ENCODE measurements at places on chromosomes 11 and 22. TPM values are rescaled to one million over a fixed set of nuclear protein-coding genes. Genes with fewer than 3 reads are reported as not detected.
A peak's percentile ranks its signal among the peaks of the same experiment; 100 is the strongest.

DNA sequence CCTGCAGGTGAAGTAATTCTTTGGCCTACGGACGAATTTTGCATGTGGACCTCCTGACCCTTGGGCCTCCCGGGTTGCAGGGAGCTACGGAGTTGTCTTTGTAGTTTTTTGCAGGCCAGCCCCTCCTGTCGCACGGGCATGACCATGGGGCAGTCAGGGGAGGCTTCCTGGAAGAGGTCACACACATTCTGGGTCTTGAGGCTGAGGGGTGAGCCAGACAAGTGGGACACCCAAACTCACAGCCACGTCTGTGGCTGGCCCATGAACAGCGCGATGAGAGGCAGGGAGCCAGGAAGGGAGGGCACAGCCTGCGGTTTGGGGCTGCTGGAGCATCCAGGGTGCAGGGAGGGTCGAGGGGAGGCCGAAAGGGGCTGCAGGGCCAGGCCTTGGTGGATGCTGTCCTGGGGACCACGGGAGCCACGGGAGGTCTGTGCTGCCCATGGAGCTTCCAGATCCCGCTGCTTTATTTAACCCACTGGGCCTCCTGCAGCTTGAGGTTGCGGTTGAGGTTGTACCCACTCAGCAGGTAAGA lies 78.9 kb downstream of the FBLN1 start:
- no peak for DNase-seq

DNA sequence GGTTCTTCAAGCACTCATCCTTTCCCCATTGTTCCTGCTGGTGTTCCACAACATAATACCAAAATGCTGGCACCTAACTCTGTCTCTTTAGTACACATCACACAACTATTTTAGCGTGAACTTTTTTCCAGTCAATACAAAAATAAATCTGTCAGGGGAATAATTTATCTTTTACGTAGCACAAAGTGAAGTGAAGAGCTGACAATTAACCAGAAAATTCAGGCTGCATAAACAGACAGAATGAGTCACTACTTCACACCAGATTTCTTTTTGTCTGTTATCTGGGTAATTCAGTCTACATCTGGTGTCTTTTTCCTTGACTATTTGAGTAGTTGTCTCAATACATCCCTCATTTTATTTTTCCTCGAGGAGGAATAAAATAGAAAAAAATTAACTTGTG lies 7.9 kb upstream of the ETS1 start:
- DNase-seq: no peak

FDXACB1 gene
- 3.9 TPM for total RNA-seq

GRCh38 chr11:130641876-130642275 lies 193.4 kb downstream of the ADAMTS15 start:
- DNase-seq: no peak

CEND1 gene
- total RNA-seq: not detected

GRCh38 chr11:117834838-117835443 lies 10.4 kb upstream of the FXYD2 start:
- DNase-seq: no peak

- no peak for DNase-seq
Measured at GRCh38 chr11:47062736-47063135, 113.9 kb downstream of the ARFGAP2 start.

OR56A1 gene
- total RNA-seq: not detected

GRCh38 chr22:49871482-49871881 lies 17.8 kb downstream of the ZBED4 start:
- DNase-seq: no peak

DNA sequence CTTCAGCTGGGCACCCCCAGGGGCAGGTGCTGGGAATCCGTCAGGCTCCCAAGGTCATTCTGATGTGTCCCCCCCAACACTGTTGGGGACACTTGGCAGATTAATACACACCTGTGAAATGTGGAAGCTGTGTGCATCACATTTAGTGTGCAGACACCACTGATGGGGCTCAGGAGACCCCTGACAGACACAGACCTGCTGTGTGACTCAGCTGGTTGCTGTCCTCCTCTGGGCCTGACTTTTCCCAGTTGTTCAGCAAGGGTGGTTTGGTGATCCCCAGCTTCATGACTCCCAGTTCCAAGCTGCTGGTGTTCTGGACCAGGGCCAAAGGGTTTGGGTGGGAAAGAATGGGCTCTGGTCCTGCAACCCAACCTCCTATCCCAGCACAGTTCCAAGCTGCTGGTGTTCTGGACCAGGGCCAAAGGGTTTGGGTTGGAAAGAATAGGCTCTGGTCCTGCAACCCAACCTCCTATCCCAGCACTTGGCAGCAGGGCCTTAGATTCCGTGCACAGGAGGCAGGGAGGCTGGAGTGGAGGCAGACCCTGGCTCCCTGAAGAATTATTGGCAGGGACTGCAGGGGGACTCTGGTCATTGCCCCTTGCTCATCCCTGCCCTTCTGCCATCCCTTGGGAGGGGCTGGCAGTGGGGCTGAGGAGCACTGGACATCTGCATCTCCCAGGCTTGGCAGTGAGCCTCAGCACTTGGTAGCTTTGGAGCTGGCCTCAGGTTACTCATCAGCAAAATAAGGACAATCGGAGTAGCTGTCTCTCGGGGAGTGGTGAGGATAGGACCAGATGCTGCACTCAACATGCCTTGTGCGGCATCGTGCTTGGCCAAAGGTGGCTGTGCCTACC lies 8.4 kb upstream of the OMP start:
- DNase-seq: no peak

CADM1 gene
- total RNA-seq: 1.1 TPM

TUB gene
- total RNA-seq: not detected

DNA sequence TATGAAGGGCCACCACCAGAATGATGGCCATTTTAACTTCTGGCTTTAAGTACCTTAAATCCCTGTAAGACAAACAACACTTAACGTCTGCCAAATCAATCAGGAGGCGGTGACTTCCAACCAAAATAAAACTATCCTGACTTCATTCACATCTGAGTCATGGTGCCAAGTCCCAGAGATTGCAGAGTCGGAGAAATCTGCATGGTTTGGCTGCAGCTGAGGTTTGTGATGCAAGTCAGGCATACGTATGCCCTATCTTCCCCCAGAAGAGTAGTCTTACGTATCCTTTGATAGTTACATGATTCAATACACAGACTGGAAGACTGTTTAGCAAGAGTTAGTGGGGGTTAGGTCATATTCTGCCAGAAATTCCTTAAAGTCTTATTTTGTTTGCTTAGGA lies 1.7 kb upstream of the GAB2 start:
- DNase-seq: no peak

GRCh38 chr22:42863349-42863961 lies 6.4 kb upstream of the ARFGAP3 start:
- DNase-seq: peak; percentile 46

- DNase-seq: no peak
Measured at GRCh38 chr11:9776203-9776602, 112.3 kb downstream of the SWAP70 start.

DNA sequence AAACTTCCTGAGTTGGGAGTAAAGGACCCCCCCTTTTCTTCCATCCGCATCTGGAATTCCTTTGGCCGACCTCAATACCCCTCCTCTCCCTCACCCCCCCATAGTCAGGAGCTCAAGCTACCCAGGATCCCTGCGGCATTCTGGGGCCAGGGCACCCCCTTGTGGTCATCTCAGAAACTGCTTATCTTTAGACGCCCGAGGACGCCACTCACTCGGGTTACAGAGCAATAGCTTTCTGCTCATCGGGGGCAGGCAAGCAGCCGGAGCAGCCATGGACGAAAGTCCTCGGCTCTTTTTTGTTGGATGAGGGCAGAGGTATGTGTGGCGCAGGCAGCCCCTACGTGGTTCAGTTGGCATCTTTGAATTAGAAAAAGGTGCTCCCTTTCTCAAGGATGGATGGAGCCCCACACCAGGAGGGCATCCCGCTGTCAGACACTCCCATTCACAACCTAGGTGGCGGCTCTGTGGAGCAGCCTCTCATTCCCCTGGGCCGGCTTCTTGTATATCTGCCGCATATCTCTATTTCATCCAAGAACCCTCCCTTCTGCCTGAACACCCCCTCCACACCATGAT lies 2.3 kb downstream of the C1QTNF5 start:
- peak; percentile 50 for DNase-seq

CAPN5 gene
- total RNA-seq: 5.1 TPM

DNA sequence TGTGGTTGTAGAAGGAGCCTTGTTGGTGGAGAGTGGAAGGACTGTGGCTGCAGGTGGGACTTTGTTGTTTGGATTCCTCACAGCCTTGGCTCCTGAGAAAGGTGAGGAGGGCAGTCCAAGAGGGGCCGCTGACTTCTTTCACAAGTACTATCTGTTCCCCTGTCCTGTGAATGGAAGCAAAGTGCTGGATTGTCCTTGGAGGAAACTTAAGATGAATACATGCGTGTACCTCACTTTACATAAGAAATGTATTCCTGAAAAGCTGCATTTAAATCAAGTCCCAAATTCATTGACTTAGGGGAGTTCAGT lies 2.4 kb downstream of the FUT4 start:
- DNase-seq: no peak

SLC7A4 gene
- total RNA-seq: not detected

DNA sequence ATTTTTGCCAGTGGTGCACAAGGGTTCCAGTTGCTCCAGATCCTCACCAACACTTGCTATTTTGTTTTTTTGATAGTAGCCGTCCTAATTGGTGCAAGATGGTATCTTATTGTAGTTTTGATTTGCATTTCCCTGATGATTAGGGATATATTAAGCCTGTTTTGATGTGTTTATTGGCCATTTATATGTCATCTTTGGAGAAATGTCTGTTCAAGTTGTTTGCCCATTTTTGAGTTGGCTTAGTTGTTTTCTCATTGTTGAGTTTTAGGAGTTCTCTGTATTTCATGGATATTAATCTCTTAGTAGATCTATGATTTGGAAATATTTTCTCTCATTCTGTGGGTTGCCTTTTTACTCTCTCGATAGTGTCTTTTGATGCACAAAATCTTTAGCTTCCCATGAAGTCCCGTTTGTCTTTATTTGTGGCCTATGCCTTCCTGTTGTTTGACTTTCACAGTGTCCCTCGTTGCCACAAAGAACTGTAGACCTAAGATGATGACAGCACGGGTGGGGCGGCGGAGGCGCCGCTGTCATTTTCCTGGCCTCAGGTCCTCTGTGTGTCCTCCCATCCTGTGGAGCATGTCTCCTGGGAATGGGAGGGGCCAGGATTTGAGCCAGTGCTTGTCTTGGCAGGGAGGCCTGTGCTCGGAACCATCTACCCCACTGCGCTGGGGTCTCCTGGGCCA lies 33.5 kb downstream of the LRP5 start:
- no peak for DNase-seq

GRCh38 chr11:120682332-120682649 lies 170.7 kb downstream of the GRIK4 start:
- no peak for DNase-seq

- no peak for DNase-seq
Measured at GRCh38 chr11:105937331-105937730, 84.7 kb downstream of the MSANTD4 start.

- no peak for DNase-seq
Measured at GRCh38 chr11:12287009-12287373, 90.4 kb upstream of the PARVA start.

KIRREL3 gene
- not detected for total RNA-seq

DNA sequence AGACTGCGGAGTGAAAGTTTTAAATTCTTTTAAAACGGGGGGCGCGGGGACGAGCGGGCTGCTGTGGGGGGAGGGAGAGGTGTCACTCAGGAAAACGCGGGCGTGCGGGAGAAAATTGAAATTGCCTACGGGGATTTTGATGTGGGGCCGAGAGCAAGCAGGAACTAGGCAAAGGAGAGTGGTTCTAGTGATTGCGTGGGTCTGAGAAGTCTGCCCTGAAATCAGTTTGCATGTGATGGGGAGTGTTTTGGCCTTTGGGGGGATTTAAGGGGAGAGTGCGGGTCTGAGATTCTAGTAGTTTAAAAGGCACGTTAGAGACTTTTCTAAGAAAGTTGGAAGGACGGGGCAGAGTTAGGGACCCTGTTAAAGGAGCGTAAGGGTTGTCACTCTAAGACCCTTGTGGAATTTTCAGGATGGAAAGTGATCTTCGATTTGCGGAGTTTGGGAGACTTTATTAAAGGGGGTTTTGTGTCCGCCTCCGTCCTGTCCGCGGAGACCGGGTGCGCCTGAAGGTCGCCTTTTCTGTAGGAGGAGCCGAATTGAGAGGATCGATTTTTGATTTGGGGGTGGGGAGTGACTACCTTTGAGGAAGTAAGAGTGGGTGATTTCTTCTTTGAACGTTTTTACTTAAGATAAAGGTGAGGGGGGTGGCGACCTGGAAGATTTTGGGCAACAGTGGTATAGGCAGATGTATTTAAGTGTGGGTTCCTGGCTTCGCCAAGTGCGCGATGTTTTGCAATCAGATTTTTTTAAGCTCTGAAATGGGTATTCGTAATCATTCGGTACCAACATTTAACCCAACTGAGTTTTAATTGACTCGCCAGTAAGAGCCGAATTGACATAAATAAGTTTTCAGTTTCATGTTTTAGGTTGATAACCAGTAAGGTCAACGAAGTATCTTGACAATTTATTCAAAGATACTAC lies 1.1 kb downstream of the EED start:
- DNase-seq: no peak

DNA sequence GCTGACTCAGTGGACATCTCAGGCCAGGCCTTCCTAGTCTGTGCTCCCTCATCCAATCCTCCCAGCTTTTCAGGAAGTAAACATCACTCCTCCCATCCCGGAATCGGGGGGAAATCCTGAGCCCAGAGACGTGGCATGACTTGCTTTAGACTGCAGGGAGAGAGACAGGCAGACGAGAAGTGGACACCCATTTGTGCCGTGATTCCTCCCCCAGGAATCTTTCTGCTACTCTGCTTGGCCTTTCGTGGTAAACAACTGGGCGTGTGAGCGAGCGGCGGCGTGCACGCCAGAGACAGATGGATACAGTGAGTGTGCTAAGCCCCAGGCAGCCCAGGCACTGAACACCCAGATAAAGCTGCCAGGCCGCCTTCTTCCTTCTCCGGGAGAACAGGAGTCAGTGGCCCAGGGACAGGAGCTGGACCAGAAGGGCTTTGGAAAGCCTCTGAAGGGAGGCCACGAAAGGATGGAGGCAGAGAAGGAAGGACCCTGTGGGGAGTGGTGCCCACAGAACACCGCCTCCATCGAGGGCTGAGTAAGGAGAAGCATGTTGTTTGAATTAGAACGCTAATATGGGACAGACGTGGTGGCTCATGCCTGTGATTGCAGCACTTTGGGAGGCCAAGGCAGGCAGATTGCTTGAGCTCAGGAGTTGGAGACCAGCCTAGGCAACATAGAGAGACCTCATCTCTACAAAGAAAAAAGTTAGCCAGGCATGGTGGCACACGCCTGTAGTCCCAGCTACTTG lies 53.0 kb upstream of the PRR5 start:
- DNase-seq: no peak

DNA sequence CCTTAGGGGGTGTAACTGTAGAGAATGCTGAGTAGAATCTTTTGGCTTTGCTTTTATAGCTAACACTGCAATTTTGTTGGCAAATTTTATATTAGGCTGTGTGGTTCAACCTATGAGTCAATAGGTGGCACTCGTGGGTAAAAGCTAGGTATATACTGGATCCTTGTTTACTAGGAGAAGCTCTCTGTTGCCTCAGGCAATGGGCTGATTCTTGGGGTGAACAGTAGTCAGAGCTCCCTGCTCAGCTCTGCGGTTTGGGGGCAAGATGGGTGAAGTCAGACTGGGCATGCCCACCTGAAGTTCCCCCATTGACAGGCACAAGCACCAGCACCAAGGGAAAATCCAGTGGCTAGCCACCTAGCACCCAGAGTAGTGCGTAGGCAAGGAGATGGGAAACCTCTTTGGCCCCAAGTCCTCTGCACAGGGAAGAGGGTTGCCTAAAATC lies 238.7 kb downstream of the FAM181B start:
- no peak for DNase-seq

MMP27 gene
- total RNA-seq: not detected

RIBC2 gene
- total RNA-seq: 0.41 TPM
